ENCODE measurements at places on chromosomes 5 and 9.

GRCh38 chr5:173451031-173451430 lies 122.8 kb upstream of the STC2 start:
- no peak for DNase-seq

GRCh38 chr5:114316167-114316566 lies 45.7 kb upstream of the KCNN2 start:
- DNase-seq: no peak

DNA sequence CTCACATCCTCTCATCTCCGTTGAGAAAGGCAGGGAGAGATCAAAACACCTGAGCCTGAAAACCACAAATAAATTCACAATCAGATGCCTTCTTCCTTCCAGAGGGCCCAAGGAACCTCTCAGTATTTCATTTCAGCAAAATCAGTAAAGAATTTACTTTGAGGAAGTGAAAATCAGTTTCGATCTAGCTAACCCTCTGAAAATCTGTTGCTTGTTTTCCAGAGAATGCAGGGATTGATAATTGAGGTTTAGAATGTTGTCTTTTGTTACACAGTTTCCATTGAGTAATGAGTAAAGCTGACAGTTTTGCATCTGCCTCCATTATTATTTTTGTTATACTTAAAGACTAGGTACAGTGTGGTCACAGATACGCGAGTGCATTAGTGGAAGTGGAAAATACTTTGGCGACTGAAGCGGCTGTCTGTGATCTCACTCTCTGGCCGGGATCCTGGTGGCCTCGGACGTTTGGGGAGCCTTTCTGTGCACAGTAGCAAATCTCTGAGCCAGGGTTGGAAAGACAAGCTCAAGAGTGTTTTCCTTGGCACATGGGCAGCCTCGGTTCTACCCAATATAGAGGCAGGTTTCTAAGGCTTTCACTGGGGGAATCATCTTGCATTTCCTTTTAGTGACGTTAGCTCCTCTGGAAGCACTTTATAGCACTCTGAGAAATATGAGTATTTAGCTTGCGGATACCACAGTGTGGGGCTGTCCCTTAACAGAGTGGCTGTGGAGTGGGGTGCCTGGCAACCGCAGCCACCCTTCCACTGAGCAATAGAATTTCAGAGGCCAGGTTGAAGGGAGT lies 32.2 kb upstream of the ANGPTL2 start:
- no peak for DNase-seq

DNA sequence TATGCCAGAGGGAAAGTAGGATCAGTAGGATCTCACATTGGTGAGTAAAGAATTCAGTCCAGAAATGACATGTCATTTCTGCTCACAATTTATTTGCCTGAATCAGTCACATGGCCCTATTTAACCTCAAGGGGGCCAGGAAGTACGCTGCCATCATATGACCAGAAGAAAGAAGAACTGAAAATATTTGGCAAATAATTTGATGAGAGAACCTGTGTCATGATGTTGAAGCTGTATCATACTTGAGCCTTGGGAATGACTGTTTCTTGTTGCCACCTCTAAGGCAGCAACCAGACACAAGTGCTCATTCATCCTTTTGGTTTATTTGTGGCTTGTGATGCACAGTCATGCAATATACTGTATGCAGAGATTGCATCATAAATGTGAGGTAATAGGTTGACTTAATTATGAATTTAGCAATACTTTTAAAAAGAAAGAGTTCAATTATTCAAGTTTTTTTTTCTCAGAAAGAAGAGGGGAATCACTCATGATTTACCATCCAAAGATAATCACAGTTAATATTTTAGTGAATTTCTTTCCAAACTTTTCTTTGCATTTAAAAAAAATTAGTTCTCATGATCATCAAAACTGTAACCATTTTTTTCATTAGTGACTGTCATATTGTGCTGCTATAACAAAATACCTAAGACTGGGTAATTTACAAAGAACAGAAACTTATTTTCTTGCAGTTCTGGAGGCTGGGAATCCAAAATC lies 8.2 kb upstream of the ZFYVE16 start:
- no peak for DNase-seq

GRCh38 chr5:14035859-14036503 lies 91.5 kb upstream of the DNAH5 start:
- DNase-seq: no peak

- no peak for DNase-seq
These were observed 651 bp downstream of the TTC1 start for GRCh38 chr5:160009591-160009989.

GRCh38 chr9:72006501-72006900 lies 53.9 kb downstream of the C9orf57 start:
- no peak for DNase-seq

- DNase-seq: no peak
These were observed 27.1 kb upstream of the IFNA14 start for GRCh38 chr9:21266733-21267484.

Data from cortex of kidney (tissue), 1 donor.